ENCODE measurements at places on chromosomes 11 and 22.

GRCh38 chr22:21761086-21761485 lies 25.5 kb upstream of the YPEL1 start:
- DNase-seq: no peak

DNA sequence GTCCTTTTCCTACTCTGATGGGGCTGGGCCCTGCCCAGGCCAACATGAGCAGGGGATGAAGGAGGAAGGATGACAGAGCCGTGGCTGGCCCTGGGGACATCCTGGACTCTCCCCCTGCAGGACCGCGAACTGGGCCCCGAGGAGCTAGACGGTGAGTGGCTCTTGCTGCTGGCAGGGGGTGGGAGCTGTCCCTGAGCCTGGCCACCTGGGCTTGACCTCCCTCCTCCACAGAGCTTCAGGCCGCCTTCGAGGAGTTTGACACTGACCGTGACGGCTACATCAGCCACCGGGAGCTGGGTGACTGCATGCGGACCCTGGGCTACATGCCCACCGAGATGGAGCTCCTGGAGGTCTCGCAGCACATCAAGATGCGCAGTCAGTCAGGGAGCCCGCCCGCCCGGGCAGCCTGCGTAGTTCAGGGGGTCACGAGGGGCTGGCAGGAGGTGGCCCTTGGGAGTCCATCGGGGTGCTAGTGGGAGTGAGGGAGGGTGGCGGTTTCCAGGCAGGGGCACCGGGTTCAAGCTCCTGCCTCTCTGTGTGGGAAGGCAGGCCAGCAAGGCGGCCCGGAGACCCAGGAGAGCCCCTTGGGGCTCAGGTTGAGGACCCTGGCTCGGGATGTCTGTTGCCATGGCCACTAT lies 1.0 kb downstream of the CABP4 start:
- no peak for DNase-seq

GRCh38 chr11:9688716-9689511 lies 25.0 kb downstream of the SWAP70 start:
- no peak for DNase-seq

DNA sequence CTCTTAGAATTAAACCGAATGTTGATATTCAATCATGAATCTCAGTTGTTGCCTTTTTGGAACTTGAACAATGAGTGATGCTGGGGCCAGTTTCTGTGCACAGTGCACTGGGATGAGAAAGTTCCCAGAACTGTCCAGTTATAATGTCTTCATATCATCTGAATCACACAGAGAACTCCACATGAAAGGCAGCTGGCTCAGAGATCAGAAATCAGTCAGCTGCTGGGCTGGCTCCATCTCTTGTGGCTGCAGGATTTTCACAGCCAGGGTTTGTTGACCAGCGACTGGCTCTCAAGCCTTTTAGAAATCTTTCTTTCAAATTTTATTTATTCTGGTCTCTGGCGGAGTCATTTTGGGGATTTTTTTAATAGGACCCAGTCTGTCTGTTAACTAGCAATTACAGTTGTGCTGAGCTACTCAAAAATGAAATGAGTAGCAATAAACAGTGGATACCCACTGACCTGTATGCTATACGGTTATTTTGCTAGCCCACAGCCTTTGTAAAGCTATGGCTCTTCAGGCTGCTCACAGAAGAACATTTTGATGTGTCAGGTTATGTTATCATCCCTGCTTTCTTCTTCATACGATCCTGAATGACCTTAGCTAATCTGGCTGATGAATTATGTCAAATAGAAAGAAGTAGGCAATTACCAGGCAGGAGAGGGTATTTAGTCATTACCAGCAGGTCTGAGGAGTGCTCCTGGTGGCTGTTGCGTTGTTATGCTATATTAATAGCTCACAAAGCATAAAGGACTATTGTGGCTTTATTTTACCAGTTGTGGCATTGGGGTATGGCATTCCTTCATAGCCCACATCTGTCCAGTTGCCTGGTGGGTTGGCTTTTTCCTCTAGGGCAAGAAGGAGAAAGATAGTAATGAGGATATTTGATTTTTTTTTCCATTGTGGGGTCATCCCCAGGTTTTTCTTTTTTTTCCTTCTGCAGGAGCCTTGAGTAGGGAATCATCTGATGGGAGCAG lies 3.6 kb downstream of the FAT3 start:
- no peak for DNase-seq

GRCh38 chr22:20550851-20551744 lies 43.7 kb downstream of the MED15 start:
- no peak for DNase-seq

- no peak for DNase-seq
Measured at GRCh38 chr11:1138097-1138496, 19.7 kb upstream of the MUC5AC start.

- DNase-seq: no peak
Measured at GRCh38 chr11:27427183-27427980, 45.2 kb downstream of the LGR4 start.

GRCh38 chr11:44775366-44775984 lies 48.7 kb downstream of the TSPAN18 start:
- DNase-seq: peak; percentile 41

GRCh38 chr11:23313001-23313400 lies 452.7 kb upstream of the CCDC179 start:
- DNase-seq: no peak

- DNase-seq: no peak
Measured at GRCh38 chr22:31230871-31231621, 18.9 kb downstream of the LIMK2 start.

- no peak for DNase-seq
Measured at GRCh38 chr11:45895553-45896259, 10.3 kb downstream of the MAPK8IP1 start.

DNA sequence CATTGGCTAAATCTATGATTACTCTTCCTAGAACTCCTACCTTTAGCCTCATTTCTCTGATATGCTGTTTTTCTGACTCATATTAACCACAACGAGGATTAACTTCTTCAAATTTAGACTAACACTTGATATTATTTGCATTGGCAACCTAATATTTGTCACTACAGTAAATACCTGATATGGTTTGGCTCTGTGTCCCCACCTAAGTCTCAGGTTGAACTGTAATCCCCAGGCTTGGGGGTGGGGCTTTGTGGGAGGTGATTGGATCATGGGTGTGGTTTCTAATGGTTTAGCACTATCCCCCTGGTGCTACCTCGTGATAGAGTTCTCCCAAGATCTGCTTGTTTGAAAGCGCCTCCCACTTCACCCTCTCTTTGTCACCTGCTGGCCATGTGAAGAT lies 17.1 kb upstream of the MED17 start:
- no peak for DNase-seq

DNA sequence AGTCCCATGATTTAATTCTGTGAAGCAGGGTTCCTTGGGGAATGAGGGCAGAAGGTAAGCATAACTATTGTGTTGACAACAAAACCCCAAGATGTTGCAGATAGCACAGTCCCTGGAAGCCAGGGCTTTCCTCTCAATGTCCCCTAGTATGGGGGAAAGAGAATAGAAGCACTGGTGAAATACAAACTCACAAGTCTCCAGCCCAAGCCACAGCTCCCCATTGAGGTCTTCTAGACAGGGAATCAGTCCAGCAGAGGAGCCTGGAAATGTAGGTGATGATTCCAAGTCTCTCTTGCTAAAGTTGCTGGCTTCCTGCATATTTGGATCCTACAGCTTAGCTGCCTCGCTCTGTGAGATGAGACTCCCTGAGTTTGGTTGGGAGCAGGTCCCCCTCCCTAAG lies 31.7 kb upstream of the DRD2 start:
- no peak for DNase-seq

GRCh38 chr11:94130298-94131046 lies 1.8 kb downstream of the PANX1 start:
- no peak for DNase-seq

DNA sequence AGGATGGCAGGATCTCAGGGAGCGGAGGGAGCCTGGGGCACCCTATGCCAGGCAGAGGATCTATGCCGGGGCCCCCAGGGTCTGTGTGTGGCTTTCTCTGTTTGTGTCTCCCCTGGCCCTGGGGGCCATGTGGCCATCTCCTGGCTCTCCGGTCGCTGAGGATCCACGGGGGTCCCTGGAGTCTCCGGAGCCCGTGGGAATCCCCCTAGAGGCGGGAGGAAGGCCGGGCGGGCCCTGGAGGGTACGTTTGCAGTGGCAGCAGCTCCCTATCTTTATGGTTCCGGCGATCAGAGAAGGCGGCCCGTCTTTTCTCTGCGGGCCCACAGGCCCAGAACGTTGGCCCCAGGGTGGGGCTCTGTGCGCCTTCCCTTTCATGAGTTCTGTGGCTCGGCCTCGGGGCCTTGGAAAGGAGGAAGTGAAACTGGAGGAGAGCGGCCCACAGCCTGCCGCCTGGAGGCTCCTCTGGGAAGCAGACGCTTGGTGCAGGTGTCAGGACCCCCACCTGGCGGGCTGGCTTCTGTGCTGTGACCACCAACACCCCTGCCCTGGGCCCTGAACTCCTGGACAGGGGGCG lies 82.1 kb downstream of the KCNQ1 start:
- no peak for DNase-seq

DNA sequence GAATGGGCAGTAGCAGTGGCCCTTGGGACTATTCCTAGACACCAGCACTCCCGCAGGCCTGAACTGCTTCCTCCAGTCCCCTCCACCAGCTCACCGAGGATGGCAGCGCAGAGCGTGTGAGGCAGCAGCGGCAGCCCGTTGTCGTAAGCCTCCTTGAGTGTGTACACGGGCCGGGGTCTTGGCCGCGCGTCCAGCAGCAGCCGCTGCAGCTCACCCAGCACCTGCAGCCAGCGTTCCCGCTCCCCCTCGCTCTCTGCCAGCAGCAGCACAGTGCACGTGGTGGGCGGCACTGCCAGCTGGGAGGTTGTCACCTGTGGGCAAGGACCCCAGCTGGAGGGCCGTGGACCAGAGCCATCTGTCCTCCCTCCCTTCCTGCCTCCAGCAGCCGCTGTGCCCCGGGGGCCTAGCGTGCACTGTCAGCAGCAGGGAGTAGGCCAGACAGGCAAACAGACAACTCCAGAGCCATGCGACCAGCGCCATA lies 13.0 kb downstream of the CDC42BPG start:
- DNase-seq: no peak

GRCh38 chr11:64745189-64745520 lies 1.2 kb upstream of the RASGRP2 start:
- DNase-seq: peak; percentile 22

GRCh38 chr11:73330569-73331093 lies 22.6 kb downstream of the ARHGEF17 start:
- DNase-seq: no peak

- no peak for DNase-seq
Measured at GRCh38 chr11:87722756-87723565, 452.3 kb downstream of the RAB38 start.

DNA sequence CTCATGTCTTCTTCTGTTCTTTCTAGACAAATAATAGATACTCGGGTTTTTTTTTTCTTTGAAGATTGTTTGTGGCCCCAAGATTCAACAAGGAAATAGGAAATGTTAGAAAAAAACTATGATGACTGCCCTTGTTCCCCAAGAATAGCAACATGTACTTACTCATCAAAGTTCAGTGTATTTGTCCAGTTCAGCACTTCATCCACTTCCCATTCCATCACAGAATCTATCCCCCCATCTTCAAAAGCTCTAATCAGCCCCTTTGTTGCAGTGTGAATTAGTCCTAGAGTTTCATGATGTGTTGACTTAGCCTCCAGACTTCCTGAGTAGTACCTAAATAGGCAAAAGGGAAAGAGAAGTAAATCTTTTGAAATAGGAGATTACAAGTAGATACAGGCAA lies 74.3 kb downstream of the C11orf65 start:
- DNase-seq: no peak

Data from NCI-H2171 (cell line).